Lower leg skin (tissue), 4 donors: ENCODE measurements at places on chromosomes 5 and 9. TPM values are rescaled to one million over a fixed set of nuclear protein-coding genes. Genes with fewer than 3 reads are reported as not detected.

Gene GLDC
- not detected for total RNA-seq

Gene NUTM2F
- not detected for total RNA-seq

Gene ARL14EPL
- total RNA-seq, result not detected

GRCh38 chr5:167105941-167106340 lies 1185.5 kb upstream of the WWC1 start:
- no peak for DNase-seq

DNA sequence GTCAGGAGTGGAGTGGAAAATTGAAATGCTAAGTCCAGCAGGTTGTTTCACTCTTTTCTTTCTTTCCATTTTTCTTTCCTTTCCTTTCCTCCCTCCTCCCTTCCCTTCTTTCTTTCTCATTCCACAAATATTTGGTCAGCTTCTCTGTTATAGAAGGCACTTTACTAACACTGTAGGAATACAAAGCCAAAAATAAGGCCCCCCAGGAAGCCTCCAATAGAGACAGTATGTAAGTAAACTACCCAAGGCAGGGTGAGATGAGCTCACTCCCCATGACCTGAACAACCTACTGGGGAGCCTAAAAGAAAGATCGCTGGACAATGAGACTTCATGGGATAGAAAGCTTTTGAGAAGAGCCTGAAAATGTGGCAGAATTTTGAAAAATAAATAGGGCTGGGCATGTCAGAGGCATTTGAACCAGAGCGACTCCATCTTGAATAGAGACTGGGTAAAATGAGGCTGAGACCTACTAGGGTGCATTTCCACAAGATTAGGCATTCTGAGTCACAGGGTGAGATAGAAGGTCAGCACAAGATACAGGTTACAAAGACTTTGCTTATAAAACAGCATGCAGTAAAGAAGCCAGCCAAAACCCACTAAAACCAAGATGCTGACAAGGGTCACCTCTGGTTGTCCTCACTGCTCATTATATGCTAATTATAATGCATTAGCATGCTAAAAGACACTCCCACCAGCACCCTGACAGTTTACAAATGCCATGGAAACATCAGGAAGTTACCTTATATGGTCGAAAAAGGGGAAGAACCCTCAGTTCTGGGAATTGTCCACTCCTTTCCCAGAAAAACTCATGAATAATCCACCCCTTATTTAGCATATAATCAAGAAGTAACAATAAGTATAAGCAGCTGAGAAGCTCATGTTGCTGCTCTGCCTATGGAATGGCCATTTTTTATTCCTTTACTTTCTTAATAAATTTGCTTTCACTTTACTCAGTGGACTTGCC lies 158.9 kb upstream of the EGFLAM start:
- DNase-seq, result no peak

DNA sequence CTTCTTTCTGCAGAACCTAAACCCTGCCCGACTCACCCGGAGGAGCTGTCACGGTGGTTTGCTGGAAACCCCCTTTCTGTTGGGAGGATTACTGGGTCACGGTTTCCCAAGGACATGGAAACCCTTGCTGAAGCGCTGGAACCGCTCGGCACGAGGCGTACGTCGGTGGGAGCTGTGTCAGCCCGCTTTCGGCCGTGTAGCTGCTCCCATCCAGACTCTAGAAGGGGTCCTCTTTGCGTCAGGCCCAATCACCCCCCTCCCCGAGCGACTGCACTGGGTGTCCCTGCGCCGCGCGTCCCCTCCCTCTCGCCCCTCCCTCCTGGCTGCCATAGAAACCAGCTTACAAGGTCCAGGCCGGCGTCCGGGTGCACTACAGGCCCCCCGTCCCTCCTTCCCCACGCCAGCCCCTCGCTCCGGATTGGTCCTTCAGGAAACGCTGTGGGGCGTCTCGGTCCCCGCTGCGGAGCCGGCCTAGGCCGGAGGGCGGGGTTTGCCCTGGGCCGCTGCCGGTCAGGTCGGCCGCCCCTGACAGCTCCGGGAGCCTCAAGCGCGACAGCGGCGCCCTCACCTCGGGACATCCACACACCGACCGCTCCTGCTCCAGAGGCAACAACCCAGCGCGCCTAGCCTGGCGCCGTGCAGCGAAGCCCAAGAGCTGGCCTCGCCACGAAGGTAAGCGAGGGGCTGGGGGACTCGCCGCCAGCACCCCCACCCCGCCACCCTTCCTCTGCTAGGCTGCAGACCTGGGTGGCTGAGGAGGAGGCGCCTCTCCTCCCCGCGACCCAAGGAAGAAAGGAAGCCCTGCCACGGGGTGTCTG lies at the start of gene NIM1K:
Gene NIM1K, plus strand, starts transcription at position 486 of the 818 bp plus-strand sequence. CDS start 53,551 bp downstream, outside the sequence.
- DNase-seq, result peak; percentile 35

DNA sequence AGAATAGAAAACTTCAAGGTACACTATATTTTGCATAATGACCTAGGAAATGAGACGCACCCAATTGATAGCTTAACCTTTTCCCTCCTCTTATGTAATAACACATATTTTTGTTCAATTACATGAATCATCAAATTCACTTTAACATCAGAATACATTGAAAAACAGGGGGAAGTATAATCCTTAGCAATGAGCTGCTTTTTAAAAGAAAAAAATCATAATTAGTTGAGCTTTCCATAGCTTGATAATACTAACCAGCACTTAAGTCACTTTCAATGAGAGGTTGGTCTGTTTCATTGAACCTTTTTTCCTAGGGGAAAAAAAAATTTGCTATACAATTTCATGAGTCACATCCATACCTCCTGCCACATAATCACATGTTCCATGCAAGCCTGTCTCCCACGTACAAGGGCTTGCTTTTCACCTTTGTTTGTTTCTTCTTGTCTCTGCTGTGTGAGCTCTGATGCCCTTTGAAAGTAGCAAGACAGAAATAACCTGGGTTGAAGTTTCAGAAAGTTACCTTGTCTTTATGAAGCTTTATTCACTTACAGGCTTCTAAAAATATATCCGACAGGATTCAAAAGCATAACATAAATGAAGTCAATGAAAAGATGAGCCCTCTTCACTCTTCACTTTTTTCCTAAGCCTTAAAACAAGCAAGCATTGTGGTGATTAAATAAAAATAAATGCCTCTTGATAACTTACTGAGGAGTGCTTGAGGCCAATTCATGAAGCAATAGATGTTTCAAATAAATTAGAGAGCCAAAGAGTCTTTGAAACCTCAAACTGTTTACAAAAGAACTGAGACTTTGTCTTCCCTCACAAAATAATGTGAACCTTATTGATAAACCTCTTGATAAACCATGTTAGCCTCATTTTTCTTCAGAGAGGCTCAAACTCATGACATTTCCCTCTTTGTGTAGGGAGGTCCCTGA lies 108.5 kb downstream of the FEM1C start:
- no peak for DNase-seq

DNA sequence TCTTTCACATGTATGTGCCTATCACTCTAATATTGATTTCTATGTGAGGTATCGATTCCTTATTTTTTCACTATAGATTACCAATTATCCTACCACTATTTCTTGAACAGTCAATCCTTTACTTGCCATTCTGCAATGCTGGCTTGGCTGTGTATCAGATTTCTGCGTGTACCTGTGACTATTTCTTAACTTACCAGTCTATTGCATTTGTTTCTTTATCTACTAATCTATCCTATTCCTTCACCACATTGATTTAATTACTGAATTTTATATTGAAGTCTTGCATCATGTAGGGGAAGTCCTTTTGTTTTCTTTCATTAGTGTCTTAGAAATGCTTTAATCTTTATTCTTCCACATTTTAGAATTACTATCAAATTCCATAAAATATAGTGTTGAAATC lies 684.8 kb downstream of the LRRC70 start:
- DNase-seq, result no peak

- DNase-seq, result no peak
These were observed 19.3 kb downstream of the CDKN2A start for GRCh38 chr9:21974722-21975409.

DNA sequence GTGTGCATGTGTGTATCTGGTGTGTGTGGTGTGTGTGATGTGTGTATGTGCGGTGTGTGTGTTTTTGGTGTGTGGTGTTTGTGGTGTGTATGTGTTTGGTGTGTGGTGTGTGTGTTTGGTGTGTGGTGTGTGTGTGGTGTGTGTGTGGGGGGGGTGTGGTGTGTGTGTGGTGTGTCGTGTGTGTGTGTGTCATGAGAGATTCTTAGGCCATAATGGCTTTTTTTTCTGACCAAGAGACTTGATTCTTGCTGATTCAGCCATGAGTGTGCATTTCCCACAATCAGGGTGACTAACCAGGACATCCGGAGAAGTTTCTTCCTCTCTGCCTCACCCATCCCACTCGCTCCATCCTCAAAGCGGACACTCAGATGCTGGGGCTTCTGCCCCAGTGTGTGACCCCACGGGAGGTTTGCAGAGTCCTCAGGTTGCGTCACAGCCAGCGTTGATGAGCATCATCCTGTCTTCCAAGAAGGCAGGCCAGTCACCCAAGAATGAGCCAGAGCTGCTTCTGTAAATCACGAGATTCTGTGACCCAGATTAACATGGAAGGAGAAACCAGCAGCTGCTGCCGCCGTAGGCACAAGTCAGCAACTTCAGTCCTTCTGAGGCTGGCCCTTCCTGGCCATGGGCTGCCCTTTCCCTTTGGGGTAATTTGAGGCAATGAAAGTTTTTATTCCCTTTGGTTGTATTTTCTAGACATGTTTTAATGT lies 12.5 kb upstream of the CTSL start:
- peak; percentile 97 for DNase-seq

DNA sequence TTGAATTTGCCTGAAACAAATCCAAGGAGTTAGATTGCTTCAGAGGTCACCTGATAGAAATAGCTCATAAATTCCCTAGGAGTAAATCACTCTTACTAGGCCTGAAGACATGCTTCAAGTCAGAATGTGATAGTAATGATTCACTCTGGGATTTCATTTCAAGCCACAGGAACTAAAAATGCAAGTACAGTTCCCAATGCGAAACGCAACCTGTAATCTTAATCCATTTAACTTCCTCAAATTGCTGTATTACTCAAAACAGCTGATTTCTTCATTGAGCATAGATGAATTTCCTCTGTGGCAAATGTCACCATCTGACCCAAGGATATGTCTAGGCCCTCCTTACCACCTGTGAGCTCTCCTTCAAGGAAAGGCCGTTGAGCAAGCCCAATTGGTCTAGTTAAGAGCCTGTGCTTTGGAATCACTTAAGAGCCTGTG lies 32.1 kb upstream of the IL6ST start:
- no peak for DNase-seq

DNA sequence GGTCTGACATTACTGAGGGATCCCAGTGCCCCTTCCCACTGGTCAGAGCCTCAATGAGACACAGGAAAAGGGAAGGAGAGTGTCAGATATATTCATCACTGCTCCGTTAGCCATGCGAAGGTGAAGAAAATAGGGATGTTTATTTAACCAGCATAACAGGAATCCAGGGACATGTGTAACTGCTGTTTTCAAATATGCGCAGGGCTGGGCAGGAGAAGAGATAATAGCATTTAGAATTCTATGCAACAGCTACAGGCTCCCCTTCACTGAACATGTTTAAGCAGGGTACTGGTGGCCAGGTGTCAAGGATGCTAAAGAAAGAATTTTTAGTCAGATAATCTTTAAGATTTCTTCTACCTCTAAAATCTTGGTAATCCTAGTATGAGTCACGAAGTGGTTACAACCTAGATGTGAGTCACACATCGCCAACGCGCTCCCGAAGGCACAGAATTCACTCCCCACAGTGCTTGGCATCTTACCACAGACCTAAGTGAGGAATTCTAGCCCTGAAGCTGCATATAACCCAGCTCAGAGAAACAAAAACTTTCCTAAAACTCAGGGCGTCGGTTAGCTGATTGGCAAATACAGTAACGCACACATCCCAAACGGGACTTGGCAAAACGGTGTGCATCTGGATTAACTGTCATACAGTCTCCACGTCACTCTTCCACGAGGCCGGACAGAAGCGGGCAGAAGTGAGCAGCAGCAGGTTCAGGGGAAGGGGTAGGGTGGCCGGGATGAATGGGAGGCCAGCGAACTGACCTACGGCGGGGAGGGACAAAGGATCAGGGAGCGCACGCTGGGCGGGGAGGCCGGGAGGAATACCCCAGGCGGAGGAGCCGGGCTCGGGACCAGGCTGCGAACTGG lies 1.1 kb downstream of the CTNNAL1 start:
- peak; percentile 91 for DNase-seq

DNA sequence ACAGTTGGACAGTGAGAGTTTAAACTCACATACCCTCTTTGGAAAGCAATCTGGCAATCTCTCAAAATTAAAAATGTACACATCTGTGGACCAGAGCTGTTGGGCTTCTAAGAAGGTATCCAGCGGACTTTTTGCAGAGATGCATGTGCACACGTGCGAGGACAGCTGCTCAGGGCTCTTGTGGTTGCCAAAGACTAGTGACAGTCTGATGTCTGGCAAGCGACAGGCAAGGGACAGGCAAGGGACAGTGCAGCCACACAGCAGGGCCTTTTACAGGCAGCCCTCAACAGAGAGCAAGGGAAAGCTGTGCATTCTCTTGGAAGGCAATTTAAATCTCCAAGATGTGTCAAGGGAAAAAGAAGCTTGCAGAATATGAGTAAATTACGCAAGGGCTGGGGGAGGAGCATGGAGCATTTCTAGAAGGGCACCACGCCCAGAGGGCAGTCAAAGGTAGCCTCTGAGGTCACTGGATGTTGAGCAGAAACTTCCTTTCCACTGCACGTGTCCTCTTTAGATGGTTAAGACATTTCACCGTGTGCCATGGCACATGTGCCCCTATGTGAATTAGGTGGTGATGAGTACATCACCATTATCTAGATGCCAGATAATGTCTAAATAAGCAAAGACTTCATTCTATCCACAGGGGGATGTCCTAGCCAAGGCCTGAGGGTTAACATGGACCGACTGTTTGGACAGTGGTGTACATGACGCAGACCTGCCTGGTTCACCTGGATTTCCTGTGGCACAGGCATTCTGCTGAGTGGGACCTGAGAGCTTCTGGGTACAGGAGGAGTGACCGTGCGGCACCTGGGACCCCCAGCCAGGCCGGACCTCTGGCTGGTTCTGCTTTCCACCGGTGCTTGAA lies 9.1 kb downstream of the GFPT2 start:
- no peak for DNase-seq

GRCh38 chr5:132684922-132685720 lies 11.3 kb downstream of the IL4 start:
- no peak for DNase-seq
